Immature natural killer cell (primary cell): ENCODE measurements at places on chromosomes 1 and 21.

DNA sequence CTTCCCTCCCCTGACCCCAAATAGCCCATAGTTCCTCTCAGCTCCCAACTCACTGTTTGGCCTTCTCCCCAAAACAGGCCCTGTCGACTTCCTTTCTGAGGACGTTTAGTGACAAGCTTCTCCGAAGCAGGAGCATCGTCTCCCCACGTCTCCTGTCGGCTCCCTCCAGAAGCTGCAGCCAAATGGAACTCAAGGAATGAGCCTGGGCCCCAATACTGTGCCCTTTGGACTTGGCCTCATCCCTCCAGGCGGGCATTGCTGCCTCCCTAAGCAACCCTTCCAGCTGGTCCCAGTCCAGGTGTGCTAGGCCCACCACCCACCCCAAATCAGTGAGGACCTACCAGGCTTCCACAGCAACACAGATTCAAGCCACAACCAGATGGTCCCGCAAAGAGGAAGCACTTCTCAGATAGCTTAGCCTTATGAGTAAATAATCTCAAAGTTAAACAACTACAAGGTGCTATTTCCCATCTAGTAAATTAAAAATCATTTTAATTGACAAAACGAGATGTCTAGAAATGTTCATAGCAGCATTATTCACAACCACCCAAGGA is 33.0 kb downstream of the ACOT7 start:
- DNase-seq: no peak

GRCh38 chr21:45184869-45185268 is 102.8 kb downstream of the POFUT2 start:
- DNase-seq: no peak

DNA sequence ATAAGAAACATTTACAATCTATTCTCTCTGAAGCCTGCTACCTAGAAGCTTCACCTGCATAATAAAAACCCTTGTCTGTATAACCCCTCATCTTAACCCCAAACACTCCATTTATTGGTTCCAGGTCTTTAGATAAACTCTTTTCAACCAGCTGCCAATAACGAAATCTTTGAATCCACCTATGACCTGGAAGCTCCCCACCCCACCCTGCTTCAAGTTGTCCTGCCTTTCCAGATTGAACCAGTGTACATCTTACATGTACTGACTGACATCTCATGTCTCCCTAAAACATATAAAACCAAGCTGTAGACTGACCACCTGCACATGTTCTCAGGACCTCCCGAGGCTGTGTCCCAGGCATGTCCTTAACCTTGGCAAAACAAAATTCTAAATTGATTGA is 50.7 kb upstream of the VWA5B1 start:
- DNase-seq: no peak

DNA sequence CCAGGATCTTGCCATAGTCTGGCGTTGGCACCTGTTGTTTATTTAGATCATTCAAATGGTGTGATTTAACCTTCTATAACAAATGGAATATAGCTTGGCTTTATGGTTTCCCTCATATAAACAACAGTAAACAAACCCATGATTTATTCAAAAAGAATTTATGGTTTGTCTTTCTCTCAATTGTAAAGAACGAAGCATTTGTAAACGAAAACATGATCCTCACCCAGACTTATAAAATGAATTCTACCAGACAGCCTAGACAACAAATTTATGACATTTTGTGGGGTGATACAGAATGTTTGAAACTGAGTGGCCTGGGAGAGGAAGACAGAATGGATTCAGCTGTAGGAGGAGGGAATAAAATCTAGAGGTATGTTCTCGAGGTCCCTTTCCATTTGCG is 66.1 kb upstream of the PTGFR start:
- DNase-seq: no peak

GRCh38 chr1:65196926-65197325 is 48.9 kb downstream of the AK4 start:
- no peak for DNase-seq

DNA sequence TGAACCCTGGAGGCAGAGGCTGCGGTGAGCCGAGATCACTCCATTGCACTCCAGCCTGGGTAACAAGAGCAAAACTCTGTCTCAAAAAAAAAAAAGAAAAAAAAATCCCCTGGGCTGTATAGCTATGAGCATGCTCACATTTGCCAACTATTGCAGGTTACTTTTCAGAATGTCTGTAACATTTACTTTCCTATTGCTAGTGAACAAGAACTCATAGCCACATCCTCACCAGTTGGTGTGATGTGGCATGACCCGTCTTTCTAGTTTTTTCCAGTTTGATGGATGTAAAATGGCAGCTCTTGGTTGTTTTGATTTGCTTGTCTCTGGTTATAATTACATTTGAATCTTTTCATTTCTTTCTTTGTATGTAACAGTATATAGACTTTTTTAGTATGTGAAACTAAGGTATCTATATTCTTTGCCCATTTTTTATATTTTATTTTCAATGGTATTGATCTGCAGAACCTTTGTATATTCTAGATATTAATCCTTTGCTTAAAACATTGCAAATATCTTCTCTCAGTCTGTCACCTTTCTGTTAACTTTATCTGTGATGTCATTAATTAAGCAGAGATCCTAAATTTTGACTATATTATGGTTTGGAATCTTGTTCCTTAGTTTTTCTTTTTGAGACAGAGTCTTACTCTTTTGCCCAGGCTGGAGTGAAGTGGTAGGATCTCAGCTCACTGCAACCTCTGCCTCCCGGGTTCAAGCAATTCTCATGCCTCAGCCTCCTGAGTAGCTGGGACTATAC is 11.6 kb downstream of the MED18 start:
- DNase-seq: no peak
